ENCODE measurements at places on chromosomes 5 and 9.

DNA sequence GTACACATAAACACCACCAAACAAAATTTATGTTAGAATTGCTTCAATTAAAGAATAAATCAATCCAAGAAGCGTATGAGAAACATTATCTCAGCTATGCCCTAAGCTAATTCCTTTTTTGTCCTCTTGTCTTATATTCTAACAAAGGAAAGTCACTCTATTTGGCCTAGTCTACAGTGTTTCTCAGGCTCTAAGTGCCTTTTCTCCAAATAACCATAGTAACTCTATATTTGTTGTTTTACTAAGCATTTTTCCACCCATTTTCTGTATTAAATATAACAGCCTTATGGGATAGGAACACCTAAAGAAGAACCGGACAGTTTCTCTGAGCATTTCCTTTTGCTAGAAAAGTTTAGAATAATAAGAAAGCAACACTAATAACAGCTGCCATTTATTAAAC, 120.1 kb upstream of the MTAP start:
- no peak for DNase-seq

DNA sequence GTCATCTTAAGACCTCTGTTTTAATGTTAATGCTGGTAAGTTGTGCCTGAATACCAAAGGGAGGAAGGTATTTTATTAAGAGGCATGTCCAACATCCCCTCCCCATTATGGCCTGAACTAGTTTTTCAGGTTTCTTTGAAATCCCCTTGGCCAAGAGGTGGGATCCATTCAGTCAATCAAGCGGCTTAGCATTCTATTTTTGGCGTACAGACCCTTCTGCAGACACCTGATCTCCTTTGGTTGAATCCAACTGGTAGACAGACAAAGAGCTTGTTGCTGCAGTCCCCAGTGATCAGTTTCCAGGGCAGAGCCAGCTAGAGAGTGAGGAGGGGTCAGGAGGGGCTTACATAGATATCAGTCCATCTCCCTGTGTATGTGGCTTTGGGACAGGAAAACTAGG, 7.9 kb upstream of the KCNMB1 start:
- DNase-seq, result no peak

DNA sequence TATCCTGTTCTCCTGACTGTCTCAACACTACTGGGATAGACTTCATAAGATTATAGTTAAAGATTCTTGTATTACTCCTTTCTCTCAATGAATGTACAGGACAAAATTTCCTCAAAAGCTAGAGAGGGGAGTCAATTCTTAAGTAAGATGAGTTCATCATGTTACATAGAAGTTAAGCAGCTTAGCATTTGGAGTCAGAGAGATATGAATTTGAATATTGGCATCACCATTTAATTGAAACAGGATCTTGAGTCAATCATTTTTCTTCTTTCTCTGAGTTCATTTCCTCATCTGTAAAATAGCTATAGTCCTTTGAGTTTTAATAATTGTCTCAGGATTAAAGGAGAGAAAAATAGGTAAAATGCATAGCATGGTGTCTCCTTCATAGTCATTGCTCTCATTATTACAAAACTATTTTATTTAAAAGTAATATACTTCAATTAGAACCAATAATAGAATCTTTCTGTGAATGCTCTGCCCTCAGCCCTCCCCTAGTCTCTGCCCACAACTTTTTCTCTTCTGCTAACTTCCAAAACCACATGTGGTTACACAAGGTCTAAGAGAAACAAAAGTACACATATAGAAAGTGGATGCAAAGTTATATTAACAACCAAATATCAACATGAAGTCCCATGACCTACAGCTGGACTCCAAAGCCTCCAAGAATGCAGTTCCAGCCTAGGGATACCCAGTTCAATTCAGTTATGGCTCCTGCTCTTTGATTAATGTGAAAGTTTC, 265.6 kb downstream of the TLE1 start:
- no peak for DNase-seq

DNA sequence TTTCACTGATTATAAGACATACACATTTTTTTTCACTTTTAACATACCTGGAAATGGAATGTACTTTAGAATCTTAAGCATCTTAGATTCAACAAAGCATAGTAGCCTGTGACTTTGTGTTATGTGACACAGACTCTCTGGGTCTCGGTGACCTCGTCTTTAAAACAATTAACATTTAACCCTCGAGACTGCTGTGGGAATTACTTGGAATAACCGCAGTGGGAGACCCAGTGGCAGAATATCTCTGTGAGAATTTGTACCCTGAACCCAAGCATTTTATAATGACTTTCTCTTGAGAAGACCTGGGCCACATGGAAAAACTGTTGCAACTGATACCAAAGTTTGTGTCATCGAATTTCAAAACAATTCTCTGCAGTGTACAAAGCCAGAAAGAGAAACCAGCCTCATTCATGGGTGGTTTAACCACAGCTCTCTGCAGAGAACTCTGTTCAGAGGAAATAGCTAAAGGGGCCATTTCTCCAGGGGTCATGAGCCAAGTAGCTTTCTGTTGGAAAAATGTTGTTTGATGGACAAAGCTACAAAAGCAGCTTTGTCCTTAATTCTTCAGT, 10.0 kb upstream of the RETREG1 start:
- no peak for DNase-seq

- DNase-seq, result no peak
These were observed 18.1 kb downstream of the PITX1 start for GRCh38 chr5:135015942-135016341.

DNA sequence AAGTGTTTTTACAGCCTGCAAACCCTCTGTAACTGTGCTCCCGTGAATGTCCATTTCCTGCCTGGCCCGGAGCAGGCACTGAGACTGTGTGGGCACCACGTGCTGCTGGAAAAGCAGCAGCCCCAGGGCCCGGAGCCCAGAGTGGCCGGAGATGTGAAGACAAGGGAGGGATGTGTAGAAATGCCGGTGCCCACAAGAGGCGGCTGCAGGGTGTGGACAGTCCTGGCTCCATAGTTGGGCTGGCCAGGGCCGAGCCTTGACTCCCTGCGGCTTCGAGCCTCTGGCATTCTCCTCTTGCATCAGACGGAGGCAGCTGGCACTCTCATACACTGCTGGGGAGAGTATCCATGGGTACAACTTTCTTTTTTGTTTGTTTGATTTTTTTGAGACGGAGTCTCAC, 13.2 kb upstream of the GFPT2 start:
- DNase-seq, result no peak

DNA sequence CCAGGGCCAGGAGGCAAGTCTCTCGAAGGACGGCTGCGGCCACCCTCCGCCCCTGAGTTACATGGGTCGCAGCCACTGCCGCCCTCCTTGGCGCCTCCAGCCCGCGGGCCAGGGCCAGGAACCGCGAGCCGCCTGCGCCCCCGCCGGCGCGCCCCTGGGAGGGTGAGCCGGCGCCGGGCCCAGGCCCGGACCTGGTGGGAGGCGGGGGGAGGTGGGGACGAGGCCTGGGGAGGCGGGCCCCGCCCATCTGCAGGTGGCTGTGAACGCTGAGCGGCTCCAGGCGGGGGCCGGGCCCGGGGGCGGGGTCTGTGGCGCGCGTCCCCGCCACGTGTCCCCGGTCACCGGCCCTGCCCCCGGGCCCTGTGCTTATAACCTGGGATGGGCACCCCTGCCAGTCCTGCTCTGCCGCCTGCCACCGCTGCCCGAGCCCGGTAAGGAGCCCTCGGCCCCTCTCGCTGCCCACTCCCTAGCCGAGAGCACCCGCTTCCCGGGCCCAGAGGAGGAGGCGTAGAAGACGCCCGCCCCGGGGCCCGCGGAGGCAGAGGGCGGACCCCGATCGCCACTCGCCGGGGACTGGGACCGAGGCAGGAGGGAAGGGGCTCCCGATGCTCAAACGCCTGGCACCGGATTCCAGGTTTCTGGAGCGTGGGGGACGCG, at the start of gene ASS1:
TSS of gene ASS1 (plus strand) at position 397 of the 657 bp plus-strand sequence. CDS start 7,268 bp downstream, outside the sequence.
- DNase-seq, result no peak

GRCh38 chr9:114449236-114449635, 56.0 kb downstream of the WHRN start:
- DNase-seq, result no peak

- DNase-seq, result no peak
These were observed 7.3 kb downstream of the PRR7 start for GRCh38 chr5:177453852-177454396.

- DNase-seq, result no peak
These were observed 140.8 kb upstream of the OTULINL start for GRCh38 chr5:14440582-14441431.

DNA sequence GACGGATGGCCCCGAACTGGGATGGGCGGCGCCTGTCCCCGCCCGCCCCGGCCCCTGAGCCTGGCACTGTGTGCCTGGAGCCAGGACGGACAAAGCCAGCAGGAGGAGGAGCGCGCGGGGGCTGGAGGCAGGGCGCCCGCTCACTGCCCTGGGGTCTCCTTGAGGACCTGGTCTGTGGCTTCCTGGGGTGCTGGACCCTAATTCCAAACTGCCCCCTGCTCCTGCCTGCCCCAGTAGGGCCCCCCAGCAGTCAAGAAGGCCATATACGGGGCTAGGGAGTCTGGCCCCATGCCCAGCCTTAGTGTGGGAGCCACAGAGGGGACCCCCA, 29.2 kb upstream of the RXRA start:
- no peak for DNase-seq

DNA sequence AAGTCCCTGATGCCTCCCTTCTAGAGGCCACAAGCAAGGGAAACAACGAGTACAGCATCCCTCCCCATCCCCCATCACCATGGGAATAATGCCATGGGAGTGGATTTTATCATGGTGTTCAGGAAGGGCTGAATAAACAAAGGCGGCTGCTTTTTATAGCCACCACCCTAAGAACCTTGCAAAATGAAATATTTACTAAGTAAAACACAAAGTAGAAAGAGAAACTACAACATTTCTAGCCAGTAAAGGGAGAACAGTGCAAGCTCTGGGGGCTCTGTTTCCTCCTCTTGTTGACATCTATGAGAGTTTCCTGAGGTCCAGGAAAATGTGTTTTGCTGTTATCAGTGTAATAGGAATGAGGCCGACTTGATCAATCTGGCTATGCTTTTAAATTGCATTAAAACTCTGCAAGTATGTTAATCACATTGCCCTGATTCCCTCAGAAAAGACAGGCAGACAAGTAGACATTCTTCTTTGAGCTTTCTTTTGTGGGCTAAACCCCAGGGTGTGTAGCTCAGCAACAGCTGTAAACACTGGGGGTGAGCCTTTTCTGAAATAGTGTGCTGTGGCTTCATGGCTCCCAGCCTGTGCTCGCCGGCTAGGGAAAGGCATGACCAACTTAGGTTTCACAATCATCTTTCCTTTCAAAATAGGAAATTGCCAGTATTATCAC, 31.1 kb downstream of the SV2C start:
- DNase-seq, result no peak

- no peak for DNase-seq
These were observed 45.7 kb downstream of the PPARGC1B start for GRCh38 chr5:149775785-149776184.

- no peak for DNase-seq
These were observed 29.1 kb upstream of the TOMM5 start for GRCh38 chr9:37621273-37622121.

DNA sequence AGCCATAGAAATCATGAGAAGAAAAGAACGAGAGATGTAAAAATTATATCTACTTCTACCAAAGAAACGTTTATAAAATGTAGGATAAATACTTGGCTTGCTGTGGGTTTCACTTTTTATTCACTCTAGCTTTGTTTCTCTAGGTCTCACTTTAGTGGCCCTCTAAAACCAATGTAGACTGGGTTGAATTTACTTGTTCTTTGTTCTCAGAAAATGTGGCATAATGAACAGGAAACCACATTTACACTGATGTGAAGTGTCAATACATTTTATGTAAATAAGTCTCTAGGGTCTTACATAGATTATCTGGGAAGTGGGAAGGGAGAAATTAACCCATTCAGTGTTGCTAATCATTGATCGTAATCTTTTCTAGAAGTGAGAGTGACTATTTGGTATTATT, 58.9 kb downstream of the PLPPR1 start:
- DNase-seq, result no peak

GRCh38 chr9:78032730-78033457, 1.3 kb upstream of the GNAQ start:
- no peak for DNase-seq

DNA sequence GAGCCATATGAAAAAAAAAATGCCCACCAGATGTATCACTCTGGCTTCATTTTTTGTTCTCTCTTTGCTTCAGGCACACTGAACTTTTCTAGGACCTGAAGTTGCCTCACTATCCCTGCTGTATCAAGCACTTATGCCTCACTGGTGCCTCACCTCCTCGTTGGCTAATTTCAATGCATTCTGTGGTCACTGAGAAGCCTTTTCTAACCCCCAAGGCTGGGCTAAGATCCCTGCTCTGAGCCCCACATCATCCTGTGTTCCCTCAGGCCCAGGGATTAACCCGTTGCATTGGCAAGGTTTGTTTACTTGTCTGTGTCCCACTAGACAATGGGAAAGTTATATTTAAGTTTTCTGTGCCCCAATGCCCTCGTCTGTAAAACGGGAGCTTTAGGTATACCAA, 362.7 kb downstream of the OSTF1 start:
- DNase-seq, result no peak

GRCh38 chr9:95993337-95993736, 117.8 kb downstream of the ERCC6L2 start:
- DNase-seq, result no peak

- DNase-seq, result no peak
These were observed 36.6 kb upstream of the PPARGC1B start for GRCh38 chr5:149693482-149693881.

DNA sequence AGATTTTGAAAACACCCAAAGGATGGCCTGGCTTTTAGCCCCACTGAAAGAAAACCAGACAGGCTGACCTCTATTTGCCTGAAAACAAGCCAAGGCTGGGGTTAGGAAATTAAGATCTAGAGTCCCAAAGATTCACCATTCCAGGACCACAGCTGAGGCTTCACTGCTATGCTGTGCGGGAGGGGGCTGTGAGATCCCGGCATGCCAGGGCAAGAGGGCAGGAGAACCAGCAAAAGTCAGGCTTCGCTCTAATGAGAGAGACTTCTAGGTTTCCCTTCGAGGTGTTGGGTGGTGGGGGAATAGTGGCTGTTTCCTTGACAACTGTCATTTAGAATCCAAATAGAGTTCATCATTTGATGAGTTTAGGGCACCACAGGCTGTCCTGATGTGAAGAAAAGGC, 152.9 kb upstream of the NFIB start:
- DNase-seq, result no peak

- DNase-seq, result no peak
These were observed 150.8 kb downstream of the ROR2 start for GRCh38 chr9:91799113-91799744.

DNA sequence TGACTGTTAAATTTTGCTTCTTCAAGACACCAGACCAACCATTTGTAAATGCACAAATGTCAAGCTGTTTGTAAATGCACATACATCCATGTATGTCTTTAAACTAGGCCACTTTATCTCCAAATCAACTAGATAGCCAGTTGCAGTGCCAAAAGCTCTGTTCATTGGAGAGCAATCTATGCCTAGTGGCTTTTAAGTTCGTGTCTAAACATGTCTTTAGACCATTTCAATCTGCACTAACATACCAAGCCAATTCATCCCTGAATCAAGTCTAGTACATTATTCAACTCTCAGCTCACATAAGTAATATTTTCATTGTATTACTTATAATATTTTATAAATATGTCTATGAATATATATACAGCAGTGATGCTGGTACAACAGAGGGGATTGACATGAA, 985.9 kb downstream of the CDH18 start:
- no peak for DNase-seq

Measured in activated naive CD4-positive, alpha-beta T cell (primary cell).